ENCODE measurements at places on chromosomes 5 and 9. TPM values are rescaled to one million over a fixed set of nuclear protein-coding genes. Genes with fewer than 3 reads are reported as not detected.

DNA sequence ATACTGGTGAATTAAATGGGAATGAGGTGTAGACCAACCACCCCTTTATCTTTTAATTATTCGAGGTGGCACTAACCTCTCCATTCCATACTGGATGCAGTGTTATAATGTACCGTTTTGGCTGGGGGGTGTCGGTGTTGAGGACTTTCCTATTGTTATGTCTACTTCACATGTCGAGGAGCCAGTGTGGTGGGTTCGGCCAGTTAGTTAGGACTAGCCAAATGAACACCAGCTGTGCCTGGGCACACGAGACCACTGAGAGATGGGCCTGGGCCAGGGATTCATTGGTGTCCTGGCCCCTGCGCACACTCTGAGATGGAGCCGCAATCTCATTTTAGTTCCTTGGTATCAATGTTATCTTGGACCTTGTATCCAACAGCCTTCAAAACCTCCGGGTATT, 186.2 kb downstream of the CACNA1B start:
- DNase-seq = no peak

GRCh38 chr5:171420431-171421241, 1.2 kb downstream of the FGF18 start:
- no peak for DNase-seq

The IL13 gene
- not detected for polyA plus RNA-seq

GRCh38 chr9:23663536-23663935, 162.5 kb downstream of the ELAVL2 start:
- no peak for DNase-seq

The IL3 gene
- polyA plus RNA-seq = not detected

- DNase-seq = no peak
These were observed 54.4 kb upstream of the RUFY1 start for GRCh38 chr5:179495906-179496455.

DNA sequence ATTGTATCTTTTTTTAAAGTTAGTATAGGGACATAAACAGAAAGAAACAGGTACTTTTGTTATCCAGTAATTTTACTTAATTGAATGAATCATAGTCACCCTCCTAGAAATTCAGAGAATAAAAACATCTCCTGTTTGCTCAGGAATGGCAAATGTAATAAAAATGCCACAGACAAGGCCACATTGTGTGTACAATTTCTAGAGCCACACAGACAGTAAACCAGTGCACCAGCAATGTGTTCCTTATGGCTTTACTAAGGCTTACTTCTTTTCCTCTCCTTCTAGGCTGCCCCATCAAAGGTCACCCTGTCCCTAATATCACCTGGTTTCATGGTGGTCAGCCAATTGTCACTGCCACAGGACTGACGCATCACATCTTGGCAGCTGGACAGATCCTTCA, 145.5 kb downstream of the SAXO1 start:
- DNase-seq = no peak

The BASP1 gene
- polyA plus RNA-seq = 84.6 TPM

The ZFP37 gene
- polyA plus RNA-seq = 13.2 TPM

The BAAT gene
- 0.39 TPM for polyA plus RNA-seq

GRCh38 chr5:130715541-130715940, 449.5 kb downstream of the HINT1 start:
- no peak for DNase-seq

DNA sequence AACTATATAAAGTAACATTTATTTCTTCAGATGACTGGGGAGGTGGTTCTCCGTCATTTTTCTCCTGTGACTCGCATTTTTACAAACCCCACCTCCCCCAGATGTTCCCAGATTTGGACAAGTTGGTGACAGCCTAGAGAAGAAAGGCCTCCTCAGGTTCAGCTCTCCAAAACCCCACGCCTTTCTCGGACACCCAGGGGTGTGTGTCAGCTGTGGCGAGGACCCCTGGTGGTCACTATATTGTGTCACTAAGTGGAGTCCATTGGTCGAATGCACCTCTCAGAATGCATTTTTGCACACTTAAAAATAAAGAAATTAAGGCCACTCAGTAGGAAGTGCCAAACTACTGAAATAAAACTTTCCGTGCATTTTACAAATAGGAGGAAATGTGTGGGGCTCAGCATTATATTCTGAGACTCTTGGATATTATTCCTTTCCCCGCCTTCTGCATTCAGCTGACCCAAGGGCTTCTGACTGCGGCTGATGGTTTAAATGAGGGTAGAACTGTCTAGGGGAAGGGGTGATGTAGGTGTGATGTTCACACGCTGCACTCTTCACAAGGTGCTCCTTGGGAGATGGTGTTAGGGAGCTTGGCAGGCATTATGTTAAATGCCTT, 47.6 kb downstream of the ACO1 start:
- DNase-seq = no peak

DNA sequence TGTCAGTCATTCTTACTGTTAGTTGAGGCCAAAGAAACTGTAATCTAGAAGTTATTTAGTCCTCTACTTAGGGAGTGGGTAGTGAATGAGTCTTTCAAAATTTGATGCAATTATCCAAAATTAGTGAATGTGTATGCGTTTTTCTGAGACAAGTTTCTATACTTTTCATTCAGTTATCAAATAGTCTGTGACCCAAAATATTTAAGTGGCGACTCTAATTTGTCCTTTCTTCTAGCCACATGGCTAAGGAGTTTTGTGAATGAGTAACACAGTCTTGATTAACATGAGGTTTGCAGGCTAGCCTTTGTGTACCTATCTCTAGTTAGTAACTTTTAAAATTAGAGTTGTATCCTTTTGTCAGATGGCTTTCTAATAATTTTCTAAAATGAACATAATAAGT, 45.6 kb downstream of the COMMD10 start:
- no peak for DNase-seq

The CCIN gene
- 0.18 TPM for polyA plus RNA-seq

- no peak for DNase-seq
These were observed 9.8 kb downstream of the UIMC1 start for GRCh38 chr5:176996780-176997179.

The PDLIM7 gene
- polyA plus RNA-seq = 82.9 TPM

The C5orf24 gene
- 120 TPM for polyA plus RNA-seq

GRCh38 chr5:171413153-171413910, 6.1 kb upstream of the FGF18 start:
- no peak for DNase-seq

DNA sequence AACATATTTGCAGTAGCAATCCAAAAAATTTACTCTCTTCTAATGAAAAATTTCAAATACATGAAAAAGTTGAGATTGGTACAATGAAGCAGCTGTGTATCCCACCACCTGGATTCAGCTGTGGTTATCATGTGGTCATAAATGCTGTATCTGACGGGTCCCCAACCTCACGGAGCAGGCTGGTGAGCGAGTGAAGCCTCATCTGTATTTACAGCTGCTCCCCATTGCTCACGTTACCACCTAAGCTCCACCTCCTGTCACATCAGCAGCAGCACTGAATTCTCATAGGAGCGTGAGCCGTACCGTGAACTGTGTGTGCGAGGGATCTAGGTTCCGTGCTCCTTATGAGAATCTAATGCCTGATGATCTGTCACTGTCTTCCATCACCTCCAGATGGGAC, 6.8 kb upstream of the RNF130 start:
- DNase-seq = no peak

Measured in right renal pelvis (tissue), 4 donors.